ENCODE measurements at places on chromosomes 5 and 9.
A peak's percentile ranks its signal among the peaks of the same experiment; 100 is the strongest.

GRCh38 chr5:150674341-150674821 lies 13.3 kb downstream of the MYOZ3 start:
- no peak for DNase-seq

DNA sequence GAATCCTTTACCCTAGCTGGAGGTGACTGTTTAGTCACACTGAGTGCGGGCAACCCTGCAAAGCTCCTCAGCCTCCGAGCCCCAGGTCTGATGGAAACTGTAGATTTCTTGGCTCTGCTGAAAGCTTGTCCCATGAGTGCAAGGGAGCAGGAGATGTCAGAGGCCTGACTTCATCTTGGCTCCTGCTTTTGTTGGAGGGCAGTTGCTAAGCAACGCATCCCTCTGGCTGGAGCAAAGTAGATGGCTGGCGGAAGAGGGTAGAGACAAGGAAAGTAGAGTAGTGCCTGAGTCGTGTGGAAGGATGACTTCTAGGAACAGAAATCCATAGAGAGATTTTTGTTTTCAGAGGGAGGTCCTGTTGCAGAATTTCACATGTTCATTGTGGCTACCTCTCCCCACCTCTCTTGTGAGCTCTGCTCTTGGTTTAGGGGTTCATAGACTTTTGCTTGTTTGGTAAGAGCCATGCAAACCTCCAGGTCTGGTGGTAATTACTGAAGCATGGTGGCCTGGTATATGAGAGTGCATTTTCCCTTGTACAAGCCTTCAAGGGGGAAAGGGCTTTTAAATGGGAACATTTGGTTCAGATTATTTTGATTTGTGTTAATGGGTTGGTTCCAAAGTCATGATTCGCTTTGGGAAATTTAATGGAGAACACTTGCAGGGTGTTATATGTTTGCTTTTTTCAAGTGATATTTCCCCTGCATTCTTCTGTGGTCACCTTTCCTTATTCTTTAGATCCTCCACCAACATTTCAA lies 71.5 kb downstream of the ARHGAP26 start:
- DNase-seq: no peak

DNA sequence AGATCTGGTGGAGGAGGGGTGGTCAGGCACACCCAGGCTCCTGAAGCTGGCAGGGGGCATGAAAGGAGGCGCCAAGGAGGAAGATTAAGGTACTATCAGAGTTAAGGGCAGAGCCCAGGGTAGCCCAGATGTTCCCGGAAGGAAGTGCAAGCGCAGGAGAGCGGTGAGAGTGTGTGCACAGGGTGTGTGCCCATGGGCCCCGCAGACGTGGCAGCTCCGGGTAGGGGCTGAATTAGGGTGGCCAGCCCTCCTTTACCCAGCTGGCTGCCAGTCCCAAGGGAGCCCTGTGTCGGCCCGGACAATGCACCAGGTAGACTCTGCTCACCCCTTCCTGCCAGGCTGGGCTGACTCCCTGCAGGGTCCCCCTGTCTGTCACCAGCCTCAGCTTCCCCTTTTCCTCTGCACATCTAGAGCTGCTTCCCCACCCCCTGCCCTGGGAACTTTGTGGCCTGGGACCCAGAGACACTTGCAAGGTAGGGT lies at the start of gene SMIM33:
TSS of gene SMIM33 (plus strand) at position 184 of the 480 bp plus-strand sequence. CDS start at position 302, 118 bp downstream.
- no peak for DNase-seq

DNA sequence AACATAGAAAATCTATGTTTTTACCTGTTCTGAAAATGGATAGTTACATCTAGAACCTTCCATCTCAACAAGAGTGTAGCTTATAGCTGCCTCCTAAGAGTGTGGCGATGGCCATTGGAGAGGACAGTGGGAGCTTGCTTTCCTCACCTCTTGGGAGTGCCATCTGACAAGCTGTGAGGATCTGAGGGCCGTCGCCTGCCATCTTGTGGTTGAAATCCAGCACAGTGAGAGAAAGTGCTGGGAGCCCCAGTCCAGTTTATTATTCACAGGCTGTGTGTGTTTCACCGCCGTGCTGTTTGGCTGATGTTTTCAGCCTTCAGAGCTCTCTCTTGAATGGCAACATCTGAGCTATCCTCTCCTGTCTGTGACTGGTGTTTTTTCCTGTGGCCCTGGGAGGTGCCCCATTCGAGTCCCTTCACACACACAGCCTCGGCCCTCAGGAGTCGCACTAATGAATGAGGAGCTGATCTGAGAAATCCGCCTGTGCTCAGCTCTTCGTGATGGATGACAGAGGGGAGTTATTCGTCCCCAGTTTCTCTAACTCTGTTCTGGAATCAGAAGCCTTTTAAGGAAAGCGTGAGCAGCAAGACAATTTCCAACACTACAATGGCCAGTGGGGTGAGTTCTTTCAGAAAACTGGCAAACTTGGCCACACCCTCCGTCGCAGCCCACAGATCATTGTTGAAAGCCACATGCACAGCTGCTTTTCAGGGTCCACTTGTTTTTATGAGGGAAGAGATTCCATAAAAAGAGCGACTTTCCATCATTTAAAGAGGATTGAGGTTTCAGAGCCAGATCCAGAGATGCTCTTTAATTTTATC lies 170.3 kb downstream of the PDZD2 start:
- DNase-seq: peak; percentile 5

GRCh38 chr9:137326445-137327065 lies 24.5 kb upstream of the NRARP start:
- no peak for DNase-seq

GRCh38 chr9:70120834-70121510 lies 77.3 kb downstream of the MAMDC2 start:
- DNase-seq: no peak
